Hematopoietic multipotent progenitor cell (in vitro differentiated cells): ENCODE measurements at places on chromosomes 2 and 18. TPM values are rescaled to one million over a fixed set of nuclear protein-coding genes. Genes with fewer than 3 reads are reported as not detected.

GRCh38 chr2:239804161-239805042, 220.7 kb downstream of the NDUFA10 start:
- DNase-seq: no peak

DNA sequence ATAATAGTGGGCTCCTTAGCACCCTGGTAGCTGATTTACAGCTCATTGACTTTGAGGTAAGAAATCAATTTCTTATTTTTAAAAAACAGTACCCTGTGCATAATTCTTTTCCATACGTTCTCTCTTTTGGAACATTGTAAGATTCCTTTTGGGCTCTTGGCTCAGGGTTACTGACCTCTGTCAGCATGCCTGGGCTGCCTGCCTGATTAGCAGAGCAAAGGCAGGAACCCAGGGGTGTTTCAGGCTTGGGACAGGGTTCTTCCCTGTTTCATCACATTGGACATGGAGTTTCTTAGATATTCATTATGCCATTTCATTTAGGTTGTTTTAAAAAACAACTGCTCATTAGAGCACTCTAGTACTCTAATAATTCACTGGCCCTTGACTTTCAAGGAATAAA, 73.8 kb upstream of the ITM2C start:
- no peak for DNase-seq

DNA sequence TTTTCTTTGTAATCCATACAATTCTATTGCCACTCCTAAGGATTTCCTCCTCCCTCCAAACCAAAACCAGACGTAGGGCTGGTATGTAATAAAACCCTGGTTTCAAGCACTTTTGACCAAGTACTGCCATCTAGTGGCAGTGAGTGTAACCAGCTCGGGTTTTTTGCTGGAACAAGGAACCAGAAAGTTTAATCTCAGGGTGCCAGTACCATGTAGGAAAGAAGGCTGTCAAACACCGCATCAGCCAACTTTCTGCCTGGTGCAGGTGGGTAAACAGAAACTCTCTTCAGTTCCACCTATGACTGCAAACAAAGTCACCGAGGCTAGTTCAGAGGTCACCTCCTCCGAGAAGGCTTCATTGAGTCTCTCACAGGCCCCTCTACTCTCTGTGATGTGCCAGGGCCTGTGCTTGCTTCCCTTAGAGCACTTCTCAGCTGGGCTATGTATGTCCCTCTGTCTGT, 10.2 kb upstream of the THNSL2 start:
- peak; percentile 58 for DNase-seq

DNA sequence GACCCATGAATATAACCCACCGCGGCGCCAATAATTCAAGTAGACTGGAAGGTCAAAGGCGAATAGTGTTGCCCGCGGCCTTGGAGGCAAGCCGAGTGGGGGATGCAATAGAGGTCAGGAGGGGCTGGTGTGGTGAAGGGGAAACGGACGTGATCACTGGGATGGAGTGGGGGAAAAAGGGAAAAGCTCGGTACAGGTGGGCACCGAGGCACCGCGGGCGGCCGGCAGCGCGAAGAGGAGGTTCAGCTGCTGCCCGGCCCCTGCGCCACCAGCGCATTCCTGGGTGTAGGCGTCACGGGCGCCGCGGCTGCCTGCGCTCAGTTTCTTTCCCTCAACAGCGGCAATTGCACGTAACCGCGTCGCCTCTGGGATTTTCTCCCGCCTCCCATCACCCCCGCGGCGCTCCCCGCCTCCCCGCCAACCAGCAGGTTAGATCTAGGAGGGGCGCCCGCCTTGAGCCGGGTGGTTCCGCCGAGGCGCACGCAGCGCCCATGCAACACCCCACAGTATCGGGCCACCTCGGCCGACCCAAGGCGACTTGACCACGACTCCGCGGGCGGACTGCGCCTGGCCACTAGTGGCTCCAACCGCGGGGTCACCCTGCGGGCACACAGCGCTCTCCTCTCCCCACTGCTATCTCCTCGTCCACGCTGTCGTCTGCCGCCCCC, 1.5 kb downstream of the RND3 start:
- DNase-seq: no peak

DNA sequence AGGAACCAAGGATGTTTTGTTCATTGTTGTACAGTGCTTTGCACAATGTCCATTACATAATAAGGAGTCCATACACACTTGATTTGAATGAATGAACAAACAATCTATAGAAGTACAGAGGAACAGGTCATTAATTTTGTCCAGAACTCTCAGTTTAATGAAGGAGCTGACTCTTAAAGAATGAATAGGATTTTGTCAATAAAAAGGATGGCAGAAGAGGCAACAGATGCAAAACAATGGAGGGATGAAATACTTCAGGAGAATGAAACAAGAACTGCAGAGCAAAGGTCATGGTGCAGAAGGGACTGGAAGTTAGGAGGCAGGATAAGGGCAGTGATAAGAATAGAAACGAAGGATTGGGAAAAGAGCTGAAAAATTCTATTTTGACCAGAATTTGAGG, 28.7 kb upstream of the COL5A2 start:
- no peak for DNase-seq

GRCh38 chr18:37483984-37484819, 81.4 kb downstream of the CELF4 start:
- DNase-seq: no peak

DNA sequence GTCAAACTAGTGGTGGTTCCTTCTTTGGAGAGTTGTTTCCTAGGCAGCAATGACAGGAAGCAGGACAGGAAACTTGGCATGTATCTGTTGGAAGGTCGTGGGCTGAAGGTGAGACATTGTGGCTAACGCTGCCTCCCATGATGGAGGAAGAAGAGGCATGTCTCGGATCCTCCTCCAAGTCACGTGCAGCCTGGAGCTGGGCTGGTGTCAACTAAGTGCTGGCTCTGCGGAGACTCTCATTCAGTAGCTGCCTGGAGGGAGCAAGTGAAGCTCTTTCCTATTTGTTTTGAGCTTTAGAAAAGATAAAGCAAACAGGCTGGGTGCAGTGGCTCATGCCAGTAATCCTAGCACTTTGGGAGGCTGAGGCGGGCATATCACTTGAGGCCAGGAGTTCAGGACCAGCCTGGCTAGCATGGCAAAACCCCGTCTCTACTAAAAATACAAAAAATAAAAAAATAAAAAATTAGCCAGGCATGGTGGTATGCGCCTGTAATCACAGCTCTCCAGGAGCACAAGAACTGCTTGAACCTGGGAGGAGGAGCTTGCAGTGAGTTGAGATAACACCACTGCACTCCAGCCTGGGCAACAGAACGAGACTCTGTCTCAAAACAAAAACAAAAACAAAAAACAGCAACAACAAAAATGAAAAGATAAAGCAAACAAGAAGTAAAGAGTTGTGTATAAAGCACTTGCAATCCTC, 28.2 kb upstream of the INO80C start:
- DNase-seq: no peak

DNA sequence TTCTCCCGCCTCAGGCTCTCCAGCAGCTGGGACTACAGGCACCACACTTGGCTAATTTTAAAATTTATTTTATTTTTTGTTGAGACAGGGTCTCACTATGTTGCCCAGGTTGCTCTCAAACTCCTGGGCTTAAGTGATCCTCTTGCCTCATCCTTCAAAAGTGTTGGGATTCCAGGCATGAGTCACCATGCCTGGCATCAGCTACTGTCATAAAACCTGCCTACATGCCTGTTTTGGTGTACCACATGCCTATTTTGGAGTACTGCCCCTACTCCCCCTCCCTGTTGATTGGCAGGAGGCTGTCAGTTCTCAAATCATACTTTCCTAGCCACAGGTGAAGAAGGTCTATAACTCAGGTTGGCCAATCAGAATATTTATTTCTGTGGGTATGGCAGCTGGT, 64.0 kb downstream of the CHST9 start:
- DNase-seq: no peak

DNA sequence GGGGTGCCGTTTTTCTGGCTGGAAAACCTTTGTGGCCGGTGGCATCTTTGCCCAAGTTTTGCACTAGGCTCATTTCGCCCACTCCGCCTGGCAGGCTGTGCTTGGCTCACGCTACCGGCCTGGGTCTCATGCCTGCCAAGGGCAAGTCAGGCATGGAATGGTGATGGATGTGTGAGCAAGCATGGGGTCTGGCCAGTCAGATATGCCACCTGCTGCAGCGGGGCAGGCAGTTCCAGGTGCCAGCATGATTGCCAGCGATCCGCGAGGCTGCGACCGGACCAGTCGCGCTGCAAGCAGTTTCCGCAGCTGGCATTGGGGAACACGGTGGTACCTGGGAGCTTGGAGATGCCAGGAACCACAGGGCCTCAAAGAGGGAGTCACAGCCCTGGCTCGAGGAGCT, 40.6 kb downstream of the TAF1B start:
- DNase-seq: no peak

DNA sequence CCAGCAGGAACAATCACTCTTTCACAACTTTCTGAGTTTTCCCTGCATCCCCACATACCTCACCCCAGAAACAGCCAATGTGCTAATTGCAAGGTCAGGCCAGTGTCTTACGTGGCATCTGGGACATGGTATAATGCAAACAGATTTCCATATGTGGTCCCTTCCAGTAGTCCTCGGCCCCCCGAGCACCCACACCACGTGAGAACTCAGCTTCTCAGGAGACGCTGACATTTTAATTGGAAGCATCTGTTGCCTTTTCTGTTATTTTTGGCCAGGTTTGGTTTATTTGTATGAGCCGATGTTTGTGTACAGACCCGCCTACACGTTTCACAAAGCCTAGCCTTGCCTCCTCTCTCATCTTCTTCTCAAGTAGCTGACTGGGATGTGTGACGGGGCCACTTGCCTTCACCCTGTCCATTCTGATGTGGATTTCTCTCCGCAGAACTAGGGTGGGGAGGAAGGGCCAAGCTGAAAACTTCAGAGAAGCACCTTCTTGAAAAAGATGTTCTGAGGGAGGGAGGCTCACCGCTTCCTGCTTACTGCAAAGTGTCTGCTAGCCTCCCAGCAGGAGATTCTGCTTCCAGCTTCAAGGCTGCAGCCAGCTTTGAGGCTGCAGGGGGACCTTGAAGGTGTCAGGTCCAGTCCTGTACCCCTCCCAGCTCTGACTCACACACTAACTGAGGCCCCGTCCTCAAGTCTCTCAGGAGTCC, 109.6 kb upstream of the SLC14A2 start:
- DNase-seq: no peak

- no peak for DNase-seq
These were observed 435.4 kb downstream of the SETBP1 start for GRCh38 chr18:45116116-45116515.

DNA sequence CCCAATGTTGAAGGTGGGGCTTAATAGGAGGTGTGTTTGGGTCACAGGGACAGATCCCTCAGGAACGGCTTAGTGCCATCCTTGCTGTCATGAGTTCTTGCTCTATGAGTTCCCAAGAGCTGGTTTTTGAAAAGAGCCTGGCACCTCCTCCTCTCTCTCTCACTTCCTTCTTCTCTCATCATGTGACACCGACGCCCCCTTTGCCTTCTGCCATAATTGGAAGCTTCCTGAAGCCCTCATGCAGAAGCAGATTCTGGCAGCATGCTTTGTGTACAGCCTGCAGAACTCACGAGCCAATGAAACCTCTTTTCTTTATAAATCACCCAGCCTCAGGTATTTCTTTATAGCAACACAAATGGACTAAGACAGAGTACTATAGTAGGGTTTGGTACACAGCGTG, 100.4 kb upstream of the SH3BP4 start:
- DNase-seq: no peak

- no peak for DNase-seq
These were observed 2.8 kb downstream of the DUSP2 start for GRCh38 chr2:96142217-96143113.

- DNase-seq: no peak
These were observed 53.8 kb downstream of the SEMA4F start for GRCh38 chr2:74707837-74708236.

- DNase-seq: no peak
These were observed 7.9 kb downstream of the SS18 start for GRCh38 chr18:26082475-26082874.

DOK6 gene
- 1.3 TPM for total RNA-seq

C2orf74 gene
- 4.8 TPM for total RNA-seq

NIFK gene
- total RNA-seq: 17.0 TPM

PGAP1 gene
- total RNA-seq: 3.2 TPM

LAMA3 gene
- 2.4 TPM for total RNA-seq
